ENCODE measurements at places on chromosomes 4 and X.

DNA sequence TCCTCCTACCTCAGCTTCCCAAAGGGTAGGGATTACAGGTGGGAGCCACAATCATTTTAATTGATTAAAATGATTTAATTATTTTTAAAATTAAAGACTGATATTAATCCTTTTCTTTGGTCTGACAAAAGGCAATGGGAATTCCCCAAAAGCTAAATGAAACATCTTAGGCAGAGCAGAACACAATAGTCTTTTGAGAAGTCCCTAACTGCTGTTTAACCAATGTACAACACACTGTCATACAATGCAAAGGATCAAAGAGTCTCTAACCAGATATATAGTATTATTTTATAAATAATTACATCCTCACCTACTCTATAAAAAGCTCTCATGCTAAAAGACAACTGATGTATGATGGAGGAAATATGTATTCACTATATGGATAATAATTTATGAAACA is 47.0 kb downstream of the THAP9 start:
- no peak for DNase-seq

DNA sequence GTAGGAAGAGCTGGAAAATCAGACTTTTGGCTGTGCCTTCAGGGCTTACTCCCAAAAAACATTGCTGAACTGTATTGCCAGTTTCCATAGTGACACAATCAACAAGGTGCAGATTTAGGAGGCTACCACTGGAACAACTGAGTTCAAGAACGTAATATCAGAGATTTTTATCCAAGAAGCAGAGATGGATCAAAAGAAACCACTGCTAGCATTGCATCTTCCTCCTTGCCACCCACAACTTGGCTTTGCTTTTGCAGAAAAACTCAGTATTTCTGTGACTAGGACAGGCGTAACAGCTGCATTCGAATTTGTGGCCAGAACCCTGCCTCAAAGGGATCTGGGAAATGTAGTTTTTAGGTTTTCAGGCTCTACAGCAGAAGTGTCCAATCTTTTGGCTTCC is 27.8 kb upstream of the WDFY3 start:
- DNase-seq: no peak

DNA sequence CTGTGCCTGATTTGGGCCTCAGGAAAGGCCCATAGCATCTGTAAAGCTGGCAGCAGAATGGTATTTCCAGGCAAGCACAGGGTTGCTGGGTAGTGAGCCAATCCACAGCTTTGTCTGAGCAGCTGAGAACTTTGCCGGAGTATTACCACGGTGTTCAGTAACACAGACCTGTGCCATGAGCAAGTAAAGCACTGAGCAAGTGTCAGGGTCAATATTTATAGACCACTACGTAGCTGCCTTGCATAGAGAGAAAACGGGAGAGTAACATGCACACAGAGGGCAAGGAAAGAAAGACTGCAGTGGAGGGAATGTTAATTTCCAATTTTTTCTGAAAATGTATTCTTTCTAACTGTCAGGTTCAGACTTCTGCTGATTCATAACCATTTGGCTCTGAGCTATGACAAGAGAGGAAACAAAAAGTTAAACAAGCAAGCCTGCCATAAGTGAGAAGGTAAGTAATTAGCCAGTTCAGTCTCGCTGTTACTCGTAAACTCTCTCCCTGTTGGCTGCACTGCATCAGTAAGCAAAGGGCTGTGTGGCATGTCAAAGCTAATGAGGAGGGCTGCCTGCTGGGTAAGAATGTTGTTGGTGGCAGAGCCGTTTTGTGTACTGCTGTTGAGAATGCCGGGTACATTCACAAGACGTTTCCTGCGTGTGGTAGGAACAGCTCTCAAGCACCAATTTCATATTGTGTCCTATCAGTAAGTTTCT is 238.1 kb downstream of the BMPR1B start:
- no peak for DNase-seq

GRCh38 chr4:76449362-76449767 is 14.3 kb downstream of the SHROOM3 start:
- no peak for DNase-seq

DNA sequence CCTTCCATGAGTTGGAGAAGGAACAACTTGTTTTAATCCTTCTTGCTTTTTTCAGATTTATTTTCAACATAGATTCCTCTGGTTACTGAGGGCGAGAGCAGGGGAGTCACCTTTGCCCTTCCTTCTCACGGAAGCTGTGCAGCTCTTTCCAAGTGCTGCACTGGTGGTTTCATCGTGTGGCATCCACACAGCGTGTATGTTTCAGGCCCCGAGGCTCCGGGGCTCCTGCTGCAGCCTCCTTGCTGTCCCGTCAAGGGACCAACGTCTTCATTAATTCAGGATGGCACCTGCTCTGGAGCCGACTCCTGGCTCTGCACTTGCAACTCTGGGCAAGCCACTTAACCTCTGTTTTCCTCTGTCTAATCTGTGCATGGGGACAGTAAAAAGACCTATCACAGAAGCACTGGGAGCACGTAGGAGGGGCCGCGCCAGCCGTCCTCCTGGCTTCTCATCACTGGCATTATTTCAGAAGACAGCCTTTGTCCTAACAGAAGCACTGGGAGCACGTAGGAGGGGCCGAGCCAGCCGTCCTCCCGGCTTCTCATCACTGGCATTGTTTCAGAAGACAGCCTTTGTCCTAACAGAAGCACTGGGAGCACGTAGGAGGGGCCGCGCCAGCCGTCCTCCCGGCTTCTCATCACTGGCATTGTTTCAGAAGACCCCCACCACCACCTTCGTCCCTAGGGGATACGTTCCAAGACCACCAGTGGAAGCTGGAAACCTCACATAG is 117.8 kb upstream of the NKX1-1 start:
- DNase-seq: no peak

- no peak for DNase-seq
These were observed 31.9 kb downstream of the ADD1 start for GRCh38 chr4:2875556-2875955.

DNA sequence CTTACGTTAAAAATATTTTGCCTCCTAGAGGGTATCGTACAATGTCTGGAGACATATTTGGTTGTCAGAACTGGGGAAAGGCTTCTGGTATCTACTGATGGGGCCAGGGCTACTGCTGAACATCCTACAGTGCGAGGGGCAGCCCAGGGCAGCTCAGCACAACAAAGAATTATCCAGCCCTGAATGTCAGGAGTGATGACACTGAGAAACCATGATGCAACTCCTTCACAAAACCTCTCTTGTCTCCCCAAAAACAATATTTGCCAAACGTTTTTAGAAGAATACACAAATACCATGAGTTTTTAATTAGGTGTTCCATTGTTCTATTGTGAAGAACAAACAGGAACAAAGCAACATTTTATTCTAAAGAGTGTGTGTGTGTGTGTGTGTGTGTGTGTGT is 43.4 kb upstream of the CLNK start:
- DNase-seq: no peak

DNA sequence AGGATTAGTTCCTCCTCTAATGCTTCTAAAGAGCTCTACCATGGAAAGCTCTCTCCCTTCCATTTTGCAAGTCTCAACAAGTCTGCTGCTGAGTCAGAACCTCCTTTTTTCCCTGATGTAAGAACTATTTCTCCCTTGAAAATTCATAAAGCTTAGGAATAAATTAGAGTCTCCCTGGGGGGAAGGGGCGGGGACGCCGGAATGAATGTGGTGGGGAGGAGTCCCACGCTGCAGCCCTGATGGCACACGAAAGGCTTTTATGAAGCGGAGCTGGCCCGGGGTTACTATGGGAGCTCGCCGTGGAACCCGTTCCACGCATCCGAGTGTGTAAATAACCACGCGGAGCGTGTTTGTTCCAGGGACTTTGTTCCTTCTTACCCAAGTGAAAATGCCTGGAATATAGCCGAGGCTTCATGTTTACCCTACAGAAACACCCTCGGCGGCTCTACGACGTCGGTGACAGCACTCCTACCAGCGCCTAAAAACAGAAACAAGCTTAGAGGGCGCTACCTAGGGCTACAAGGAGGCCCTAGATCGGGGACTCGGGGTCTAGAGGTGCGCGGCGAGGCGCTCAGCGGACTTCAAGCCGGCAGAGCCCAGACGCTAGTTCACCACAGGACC is 923 bp upstream of the CPEB2 start:
- DNase-seq: peak; percentile 50

DNA sequence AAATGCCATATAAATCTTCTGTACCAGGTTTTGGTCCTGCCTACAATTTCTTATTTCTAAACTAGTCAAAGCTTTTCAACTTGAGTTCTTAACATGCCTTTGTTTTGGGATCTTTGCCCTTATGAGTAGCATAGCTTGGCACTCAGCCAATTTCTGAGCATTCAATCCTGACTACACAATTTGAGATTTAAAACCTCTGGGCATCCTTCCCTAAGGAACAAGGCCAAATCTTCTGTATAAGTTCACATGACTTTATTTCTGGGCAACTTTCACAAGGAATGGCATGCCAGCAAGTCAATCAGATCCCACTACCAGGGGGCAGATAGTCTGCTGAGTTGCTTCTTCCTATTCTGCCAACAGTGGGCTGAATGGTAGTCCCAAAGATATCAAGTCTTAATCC is 254.2 kb downstream of the ADAMTS3 start:
- no peak for DNase-seq

GRCh38 chrX:57587062-57587461 is 4.7 kb upstream of the ZXDB start:
- no peak for DNase-seq

- no peak for DNase-seq
These were observed 738 bp upstream of the TSPAN5 start for GRCh38 chr4:98659106-98659592.

GRCh38 chr4:173211838-173212237 is 43.2 kb downstream of the GALNT7 start:
- no peak for DNase-seq

DNA sequence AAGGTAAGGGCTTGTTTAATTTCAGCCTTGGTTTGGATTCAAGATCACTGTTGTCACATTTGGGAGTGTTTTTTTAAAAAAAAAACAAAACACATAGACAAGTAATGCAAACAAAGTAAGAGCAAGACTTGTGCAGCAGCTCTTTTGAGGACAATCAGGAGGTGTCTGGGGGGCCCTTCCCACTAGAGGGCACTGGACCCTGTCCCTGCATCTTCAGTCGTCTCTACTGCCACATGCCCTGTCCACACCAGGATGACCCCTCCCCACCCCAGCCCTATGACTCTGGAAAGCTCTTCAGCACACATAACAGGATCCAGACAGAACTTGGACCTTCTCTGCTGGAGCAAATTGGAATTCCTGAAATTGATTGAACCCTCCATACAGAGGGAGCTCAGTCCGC is 71.0 kb downstream of the USP46 start:
- peak; percentile 85 for DNase-seq

GRCh38 chr4:81802285-81802846 is 330.7 kb upstream of the RASGEF1B start:
- no peak for DNase-seq

GRCh38 chrX:153631907-153632594 is 15.0 kb upstream of the DUSP9 start:
- DNase-seq: no peak

DNA sequence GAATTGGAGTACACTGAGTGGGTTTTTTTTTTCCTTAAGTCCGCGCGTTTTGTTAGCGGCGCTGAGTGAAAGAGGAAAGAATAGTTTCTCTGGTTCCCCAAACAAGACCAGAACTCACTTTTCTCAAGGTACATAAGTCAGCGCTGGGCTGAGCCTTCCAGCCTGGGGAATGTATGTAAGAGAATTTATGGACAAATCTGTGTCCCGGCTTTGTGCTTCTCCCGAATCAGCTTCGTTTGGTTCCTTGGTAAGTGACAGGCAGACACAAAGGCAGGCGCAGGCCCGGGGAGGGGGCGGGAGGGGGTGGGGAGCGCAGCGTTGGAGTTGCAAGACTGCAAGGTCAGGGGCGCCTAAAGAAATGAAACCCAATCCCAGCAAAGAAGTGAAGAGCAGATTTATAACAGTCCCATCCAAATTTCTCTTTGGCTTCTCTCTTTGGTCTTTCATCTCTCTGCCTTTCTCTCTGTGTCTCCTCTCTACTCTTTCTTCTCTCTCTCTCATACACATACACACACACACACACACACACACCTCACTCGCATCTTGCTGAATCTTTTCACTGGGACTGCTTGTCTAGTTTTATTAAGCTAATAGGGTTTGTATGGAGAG is 981 bp downstream of the TET2 start:
- DNase-seq: peak; percentile 15

- DNase-seq: no peak
These were observed 88.2 kb upstream of the STS start for GRCh38 chrX:7059214-7059838.

DNA sequence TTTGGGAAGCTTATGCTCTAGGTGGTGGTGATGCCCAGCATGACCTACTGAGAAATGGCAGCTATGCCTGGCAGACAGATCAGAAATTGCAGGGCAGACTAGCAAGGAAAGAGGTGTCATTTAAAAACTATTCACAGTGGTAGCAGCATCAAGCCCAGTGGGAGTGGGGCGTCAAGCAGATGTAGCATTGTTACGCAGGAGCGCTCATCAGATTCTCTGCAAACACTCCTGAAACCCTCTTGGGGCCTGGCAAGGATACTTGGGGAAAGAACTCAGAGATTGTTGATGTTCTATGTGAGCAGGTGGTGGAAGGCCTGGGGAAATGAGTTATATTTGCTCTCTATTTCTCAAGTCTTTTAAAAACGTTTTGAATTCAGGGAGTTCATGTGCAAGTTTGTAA is 437.6 kb downstream of the RAPGEF2 start:
- no peak for DNase-seq

- DNase-seq: peak; percentile 33
These were observed 4.9 kb downstream of the LYAR start for GRCh38 chr4:4284827-4285618.

DNA sequence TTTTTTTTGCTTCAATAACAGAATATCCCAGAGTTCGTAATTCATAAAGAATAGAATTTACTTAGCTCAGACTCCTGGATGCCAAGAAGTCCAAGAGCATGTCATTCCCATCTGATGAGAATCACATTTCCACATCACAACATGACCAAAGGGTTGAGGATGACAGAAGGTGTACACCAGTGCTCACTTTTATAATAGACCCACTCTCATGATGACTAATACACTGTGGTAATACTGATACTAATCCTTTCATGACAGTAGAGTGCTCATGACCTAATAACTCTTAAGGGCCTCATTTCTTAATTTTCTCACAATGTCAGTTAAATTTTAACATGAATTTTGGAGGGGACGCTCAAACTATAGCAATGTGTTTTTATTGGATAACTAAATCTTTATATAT is 69.2 kb downstream of the ZNF732 start:
- DNase-seq: no peak

DNA sequence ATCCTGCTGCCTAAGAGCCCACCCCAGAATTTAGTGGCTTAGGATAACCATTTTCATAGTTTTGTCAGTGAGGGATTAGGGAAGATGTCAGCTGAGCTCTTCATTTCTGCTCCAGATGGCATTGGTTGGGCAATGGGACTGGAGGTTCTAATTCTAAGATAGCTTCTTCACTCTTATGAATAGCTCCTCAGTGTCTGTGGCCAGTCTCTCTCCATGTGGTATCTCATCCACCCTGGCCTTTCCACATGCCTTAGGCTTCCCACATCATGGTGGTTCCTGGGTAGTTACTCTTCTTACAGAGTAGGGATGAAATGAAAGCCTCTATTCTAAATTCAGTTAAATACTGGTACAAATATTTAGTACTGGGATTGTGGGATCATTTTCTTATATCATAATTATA is 31.3 kb downstream of the REPS2 start:
- no peak for DNase-seq

- DNase-seq: no peak
These were observed 62.0 kb downstream of the ASMT start for GRCh38 chrX:1676866-1677265.
